ENCODE measurements at places on chromosomes 12 and 14. TPM values are rescaled to one million over a fixed set of nuclear protein-coding genes. Genes with fewer than 3 reads are reported as not detected.
A peak's percentile ranks its signal among the peaks of the same experiment; 100 is the strongest.

The UNC119B gene
- 27.5 TPM for total RNA-seq

The AHNAK2 gene
- 23.4 TPM for total RNA-seq

The PSMB11 gene
- not detected for total RNA-seq

The NR1H4 gene
- total RNA-seq: 30.5 TPM

The GALNT9 gene
- 0.39 TPM for total RNA-seq

The LRRC10 gene
- not detected for total RNA-seq

The KCNC2 gene
- not detected for total RNA-seq

The EPS8 gene
- 121 TPM for total RNA-seq

The GPR65 gene
- 0.18 TPM for total RNA-seq

The PPFIBP1 gene
- total RNA-seq: 40.9 TPM

The ACSM4 gene
- total RNA-seq: not detected

The CBLN3 gene
- total RNA-seq: 2.0 TPM

The SERPINA12 gene
- not detected for total RNA-seq

GRCh38 chr12:106247674-106248311 is at the start of gene CKAP4:
Gene CKAP4, minus strand, starts transcription at chr12:106248020. Its CDS starts 169 bp downstream, at chr12:106247851.
- peak; percentile 77 for DNase-seq

DNA sequence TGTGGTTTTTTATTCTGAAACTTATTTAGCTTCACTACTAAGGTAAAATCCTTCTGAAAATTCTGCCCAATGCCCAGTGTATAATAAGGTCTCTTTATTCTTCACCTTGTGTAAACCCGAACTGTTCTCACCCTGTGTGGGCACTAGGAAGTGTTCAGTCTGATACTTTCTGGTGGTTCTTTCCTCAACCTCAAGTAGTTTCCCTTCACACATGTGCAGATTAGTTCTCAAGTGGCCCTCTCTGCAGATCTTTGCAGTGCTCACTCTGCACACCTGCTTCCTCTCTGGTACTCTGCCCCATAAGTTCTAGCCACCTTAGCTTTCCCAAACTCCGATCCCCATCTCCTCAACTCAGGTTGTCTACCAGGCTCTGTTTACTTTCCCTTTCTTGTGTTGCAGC is 61.6 kb downstream of the RAD51B start:
- no peak for DNase-seq

DNA sequence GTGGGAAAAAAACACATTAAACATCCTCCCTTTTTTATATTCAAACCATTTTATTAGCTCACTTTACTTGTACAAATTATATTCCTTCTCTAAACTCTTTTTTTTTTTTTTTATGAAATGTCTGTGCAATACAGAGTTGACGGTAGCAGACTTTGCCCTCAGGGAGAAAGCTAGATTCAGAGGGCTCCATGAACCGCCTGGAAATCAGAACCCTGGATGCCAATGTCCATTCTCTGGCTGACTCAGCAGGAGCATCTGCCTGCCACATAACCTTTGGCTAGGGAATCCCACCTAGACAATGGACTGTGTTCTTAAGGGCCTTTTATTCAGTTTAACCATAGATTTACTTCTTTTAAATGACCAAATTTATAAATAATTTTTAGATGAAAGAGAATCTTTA is 467.0 kb downstream of the MDGA2 start:
- no peak for DNase-seq

GRCh38 chr12:64099397-64099796 is 122.7 kb downstream of the KICS2 start:
- DNase-seq: no peak

DNA sequence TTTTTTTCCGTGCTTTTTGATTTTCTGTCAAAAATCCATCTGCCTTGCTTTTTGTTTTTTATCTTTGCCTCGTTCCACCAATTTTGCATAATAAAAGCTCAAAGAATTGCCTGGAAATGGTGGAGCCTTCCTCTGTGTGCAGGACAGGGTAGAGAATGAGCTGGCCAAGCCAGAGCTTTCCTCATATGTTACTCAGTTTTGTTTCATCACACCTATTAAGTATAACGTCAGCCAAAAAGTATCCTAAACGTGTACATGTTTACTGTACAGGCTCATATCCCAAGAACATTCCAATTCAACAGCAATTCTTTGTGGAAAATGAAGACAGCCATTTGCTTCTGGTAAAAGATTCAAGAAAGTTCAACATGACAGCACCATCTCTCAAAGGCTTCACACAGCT is 191.2 kb upstream of the LMNTD1 start:
- no peak for DNase-seq

GRCh38 chr14:56394826-56395530 is 184.6 kb upstream of the TMEM260 start:
- no peak for DNase-seq

- no peak for DNase-seq
These were observed 7.8 kb downstream of the PGF start for GRCh38 chr14:74947353-74948227.

- peak; percentile 23 for DNase-seq
These were observed 43.5 kb downstream of the DNAI7 start for GRCh38 chr12:25151476-25151875.

DNA sequence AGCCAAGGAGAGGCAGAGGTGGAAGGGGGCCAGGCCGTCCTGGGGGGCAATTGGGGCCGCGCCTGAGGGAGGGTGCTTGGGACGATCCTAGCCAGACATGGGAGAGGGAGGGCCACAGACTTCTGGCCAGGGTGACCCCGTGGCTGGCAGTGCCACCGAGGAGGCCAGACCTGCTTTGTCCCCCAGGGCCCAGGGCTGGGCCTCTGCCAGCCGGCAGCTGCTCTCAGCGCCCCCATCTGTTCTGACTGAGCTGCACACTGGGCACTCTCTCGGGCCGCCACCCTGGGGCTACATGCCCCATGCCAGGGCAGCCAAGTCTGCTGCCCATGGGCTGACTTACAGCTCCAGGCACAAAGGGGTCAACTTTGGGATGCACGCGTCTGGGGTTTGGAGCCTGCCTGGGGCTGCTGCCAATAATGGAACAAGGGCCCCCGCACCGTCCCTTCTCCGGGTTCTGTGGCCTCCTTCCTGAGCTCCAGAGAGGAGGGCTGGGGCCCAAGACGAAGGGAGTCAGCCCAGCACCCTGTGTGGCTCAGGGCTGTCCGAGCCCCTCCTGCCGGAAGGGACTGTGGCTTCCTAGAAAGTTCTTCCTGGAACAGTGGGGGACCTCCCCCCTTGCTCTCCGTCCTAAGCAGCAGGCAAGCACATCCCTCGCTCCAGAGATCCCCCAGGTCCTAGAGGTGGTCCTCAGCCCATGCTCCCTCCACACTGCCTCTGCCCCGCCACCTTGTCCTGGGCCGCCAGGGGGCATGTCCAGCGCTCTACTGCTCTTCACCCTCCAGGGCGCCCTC is 1.1 kb downstream of the ADSS1 start:
- no peak for DNase-seq

- no peak for DNase-seq
These were observed 29.0 kb downstream of the LGMN start for GRCh38 chr14:92719421-92719820.

DNA sequence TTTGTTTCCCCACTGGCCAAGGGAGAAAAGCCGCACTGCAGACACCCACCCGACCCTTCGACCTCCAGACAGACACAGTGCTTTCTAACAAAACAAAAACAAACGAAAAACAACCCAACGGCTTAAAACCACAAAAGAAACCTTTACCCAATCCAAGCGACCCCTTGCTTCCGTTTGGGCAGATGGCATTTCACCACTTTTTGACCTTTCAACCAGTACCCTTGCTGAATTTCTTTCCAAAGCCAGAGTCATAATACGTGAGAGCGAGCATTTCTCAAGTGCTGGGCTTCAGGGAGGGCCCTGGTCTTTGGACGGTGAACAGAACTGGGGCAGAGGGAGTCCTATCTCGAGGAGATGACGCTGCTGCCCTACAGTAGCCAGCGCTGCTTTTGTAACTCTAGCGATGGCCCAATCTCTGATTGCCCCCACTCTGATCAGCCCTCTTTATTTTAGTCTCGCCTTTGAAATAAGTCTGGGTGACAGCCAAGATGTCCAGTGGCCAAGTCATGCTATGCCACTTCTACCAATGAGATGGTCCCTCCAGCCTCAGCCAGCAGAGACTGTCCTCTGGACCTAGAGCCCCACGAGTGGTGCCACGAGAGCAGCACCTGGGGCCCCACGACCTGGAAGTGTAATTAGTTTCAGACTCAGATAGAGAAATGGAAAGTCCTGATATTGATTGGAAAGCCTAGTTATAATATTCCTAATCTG is 21.9 kb upstream of the ADIPOR2 start:
- no peak for DNase-seq

DNA sequence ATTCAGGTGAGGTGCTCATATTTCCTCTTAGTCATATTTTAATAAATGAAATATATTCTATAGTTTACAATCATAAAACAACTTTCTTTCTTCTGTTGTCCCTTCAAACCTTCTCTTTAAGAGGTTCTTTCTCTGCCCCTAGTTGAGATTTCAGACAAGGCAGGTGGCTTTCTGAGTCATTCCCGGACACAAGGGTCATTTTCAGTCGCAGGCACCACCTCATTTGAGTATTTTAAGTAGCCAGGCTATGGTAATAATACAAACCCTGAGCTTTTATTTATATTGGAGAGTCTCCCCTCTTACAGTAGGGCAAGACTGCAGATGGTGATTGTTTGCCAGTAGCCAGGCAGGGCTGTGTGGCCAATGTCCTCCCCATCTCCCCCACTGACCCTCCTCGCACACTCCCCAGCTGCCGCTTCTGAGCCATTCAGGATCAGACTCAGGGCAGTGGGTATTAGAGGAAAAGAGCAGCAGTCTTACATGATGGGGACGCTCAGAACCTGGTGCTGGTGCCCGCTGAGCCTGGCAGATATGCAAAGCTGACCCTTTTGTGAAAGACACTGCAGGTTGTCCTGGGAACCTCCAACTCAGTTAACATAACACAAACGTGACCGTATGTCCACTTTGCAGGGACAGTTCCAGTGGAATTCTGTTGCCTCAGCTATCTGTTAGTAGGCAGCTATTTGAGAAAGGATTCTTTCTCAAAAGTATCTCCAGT is 101.1 kb upstream of the BCL2L14 start:
- no peak for DNase-seq

DNA sequence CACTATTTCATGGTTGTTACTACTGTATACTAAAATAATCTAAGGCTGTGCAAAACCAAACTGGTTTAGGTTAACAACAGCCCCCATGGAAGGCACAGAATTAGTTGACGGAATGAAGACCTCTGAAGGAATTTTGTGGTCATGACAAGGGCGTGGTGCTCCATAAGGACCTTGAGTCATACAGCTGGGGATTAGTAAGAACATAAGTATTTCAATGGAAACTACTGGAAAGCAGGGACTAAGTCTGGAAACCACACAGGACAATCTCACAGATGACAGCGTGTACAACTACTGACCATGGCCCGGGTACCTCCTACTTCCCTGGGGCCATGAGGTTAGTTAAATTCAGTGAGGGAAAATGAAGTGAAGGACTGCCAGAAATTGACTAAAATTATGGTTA is 98.5 kb upstream of the PLEKHA5 start:
- DNase-seq: no peak

DNA sequence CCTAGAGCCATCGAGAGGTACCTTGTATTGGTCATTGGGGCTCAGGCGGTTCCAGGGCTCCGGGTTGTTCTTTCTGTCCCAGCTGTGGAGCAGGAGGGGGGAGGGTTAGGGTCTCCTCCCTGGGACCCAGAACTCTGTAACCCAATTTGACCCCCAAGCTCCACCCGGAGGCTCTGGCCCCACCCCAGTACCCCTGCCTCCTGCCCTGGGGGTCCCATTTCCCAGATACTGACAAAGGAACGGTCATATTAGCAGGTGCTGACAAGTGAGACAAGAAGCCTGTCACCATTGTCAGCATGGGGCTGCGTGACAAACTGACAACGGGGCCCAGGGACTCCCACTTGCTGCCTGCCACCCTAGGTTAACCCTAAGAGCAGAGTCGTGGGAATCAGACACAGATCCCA is 6.2 kb downstream of the SHMT2 start:
- no peak for DNase-seq

DNA sequence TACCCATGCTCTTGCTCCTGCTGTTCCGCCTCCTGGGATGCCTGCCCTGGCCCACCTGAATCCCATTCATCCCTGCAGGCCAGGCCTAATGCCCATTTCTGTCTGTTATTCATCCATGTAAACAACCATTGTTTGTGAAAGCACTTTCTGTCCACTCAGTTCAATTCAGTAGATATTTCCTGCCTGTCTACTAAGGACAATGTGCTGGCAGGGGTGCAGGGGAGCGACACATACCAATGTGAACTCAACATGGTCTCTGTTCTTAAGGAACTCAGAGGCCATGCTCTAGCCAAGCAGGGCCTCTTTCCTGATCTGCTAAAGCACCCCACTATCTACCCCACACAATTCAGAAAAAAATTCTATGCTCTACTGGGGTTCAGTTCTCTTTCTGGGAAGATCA is 88.5 kb upstream of the ZFP36L1 start:
- no peak for DNase-seq

DNA sequence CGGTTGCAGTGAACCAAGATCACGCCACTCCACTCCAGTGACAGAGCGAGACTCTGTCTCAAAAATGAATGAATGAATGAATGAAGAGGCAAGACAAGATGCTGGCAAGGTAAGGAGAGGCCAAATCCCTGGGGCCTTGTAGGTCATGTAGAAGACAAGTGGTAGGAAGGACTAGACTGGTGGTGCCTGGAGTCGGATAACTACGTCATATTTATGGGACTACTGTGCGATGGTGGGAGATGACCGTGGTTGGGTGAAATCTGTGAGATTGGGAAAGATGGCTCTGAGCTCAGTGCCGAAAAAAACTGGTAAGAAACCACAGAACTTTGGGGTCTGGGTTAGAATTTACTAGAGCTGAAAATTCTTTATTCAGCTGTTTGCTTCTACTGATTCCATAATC is 50.6 kb downstream of the HELB start:
- no peak for DNase-seq

DNA sequence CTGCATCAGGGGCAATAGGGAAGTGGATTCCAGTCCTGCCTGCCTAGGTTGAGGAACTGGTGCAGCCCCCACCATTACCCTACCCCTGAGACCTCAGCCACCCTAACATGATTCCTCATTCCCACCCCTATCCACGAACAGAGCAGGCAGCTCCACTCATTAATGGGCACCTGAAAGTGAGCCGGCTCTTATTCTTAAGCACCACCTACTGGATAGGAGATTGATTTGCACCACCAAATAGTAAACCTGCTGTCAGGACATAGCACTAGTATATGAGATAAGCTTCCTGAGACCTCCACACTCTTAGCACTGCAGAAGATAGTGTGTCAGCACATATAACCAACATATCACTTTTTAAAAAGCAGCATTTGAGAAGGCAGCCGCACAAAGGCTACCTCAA is 573.2 kb downstream of the SOX5 start:
- no peak for DNase-seq

Data from left colon (tissue), 2 donors.